ENCODE measurements at places on chromosomes 7 and 10.

GRCh38 chr10:11270135-11270857 lies 252.6 kb downstream of the CELF2 start:
- DNase-seq: peak; percentile 80

DNA sequence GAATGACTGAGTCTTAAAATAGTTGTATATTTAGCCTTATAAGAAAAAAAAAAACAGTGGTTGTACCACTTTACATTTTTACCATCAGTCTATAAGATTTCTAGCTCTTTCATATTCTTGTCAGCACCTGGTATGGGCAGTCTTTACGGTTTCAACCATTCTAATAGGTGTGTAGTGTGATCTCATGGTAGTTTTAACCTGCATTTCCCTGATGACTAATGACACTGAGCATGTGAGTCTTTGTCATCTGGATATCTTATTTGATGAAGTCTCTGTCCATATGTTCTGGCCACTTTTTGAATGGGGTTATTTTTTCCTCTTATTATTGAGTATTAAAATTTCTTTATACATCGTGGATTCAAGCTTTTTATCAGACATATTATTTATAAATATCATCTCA lies 365.3 kb upstream of the IGFBP3 start:
- no peak for DNase-seq

DNA sequence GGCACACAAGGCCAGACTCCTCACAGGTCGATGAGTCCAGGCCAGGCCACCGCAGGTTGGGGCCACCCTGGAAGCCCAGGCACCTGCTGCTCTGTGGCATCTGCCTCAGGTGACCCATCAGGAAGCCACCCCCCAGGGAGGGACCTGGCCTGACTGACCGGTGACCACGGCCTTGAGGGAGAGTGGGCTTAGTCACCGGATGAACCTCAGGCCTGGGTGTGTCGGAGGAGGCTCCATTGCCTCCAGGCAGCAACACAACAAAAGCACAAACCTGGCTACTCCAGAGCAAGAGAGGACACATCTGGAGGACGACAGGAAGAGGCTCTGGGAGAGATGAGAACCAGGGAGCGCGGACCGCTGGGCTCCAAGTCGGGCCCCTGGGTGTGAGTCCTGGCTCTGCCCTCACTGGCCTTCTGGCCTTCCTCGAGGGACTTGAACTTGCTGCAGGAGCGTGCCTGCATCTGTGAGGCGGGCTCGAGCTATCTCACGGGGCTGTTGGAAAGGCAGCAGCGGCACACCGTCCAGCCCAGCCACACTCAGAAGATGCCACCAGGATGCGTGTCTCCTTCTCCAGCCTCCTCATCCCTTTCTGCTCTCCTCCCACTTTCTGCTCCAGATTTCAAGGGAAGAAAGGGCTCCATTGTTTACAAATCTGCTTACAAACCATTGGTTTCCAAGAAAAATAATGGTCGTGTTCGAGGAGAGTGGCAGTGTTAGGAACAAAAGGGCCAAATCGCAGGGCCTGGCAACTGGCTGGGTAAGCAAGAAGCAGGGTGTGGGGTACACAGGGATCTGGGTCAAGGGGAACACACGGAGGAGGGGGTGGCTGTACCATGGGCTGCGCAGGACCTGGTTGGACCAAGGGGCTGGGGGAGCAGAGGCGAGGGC lies 152.9 kb downstream of the ADAM12 start:
- peak; percentile 21 for DNase-seq

DNA sequence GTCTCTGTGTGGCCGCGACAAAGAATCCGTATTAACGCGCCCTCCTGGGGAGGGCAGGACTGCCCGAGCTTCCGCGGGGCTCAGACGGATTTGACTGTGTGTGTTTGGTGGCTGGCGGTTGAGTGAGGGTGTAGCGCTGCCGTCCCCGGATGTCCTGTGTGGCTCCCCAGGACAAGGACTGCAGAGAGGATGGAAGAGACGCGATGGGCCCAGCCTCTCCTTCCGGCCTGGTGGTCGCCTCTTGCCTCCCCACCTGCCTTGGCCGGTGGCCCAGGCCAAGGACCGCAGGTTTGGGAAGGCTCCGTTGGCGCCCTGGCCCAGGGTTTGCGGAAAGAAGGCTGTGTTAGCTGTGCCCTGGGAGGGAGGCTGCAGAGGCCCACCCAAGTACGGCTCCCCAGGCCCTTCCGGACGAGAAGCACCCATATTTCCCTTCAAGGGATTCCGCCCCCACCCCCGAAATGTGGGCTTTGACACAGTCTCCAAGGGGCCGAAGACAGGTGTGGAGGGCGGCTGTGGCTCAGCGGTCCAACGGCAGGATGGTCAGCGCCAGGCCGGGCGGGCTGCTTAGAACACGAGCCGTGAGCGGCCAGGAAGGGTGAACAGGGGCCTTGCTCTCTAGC lies 2.3 kb downstream of the UNCX start:
- DNase-seq: no peak

DNA sequence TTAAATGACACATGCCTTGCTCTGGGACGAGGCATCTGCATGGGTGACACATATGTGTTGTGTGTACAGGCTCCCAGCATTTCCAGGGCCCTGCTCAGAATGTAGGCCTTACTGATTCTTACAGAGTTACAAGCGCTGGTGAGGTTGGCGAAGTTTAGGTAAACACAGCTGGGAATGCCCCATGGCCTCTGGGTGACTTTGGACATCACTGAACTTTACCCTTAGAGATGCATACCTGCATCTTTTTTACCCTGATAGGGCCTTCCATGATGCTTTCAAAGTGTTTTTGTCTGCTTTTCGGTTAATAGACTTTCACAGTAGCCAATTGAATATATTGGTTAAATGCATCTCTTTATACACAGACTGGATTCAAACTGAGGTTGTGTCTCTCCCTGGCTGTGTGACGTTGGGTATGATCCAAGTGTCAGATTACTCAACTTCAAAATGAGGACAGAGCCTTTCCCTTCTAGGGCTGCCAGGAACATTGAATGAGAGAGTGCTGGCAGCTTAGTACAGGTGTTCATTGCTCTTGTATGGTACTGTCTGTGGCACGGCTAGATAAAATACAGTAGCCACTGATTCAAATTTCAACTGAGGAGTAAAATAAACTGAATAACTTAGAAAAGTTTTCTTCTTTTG lies 29.5 kb downstream of the EGFR start:
- DNase-seq: peak; percentile 38

- no peak for DNase-seq
Observed at GRCh38 chr7:6139189-6139996, 108.2 kb downstream of the ANKRD61 start.

DNA sequence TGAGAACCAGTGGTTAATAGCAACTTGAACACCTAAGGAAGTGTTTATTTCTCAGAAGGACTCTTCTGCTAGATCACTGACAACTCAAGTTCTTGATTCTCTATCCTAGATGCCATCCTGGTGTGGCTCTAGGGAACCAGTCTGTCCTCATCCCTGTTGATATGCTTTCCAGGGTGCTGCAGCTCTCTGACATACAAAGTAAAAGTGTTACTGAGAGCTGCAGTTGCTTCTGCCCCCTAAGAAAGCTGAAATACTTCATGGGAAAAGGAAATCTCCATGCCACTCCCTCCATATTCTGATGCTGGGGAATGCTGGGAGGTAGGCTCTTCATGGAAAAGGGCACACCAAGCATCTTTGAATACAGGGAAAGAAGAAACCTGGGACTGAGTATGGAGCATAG lies 168.1 kb downstream of the KLF6 start:
- DNase-seq: no peak

GRCh38 chr7:114085592-114086501 lies 167.0 kb upstream of the PPP1R3A start:
- DNase-seq: peak; percentile 43
